ENCODE measurements at places on chromosomes 12 and 14.

- H3K36me3 ChIP-seq: no peaks in the 10 kb centered on the region
- H3K27me3 ChIP-seq: no peaks in the 10 kb centered on the region
- no peak overlapping the region for H3K27ac ChIP-seq
- no peaks in the 10 kb centered on the region for H3K4me1 ChIP-seq
Measured at GRCh38 chr12:50728417-50728816, 35.5 kb upstream of the ATF1 start.

- H3K4me3 ChIP-seq: no peak overlapping the region
- DNase-seq: no peak
- H3K27me3 ChIP-seq: no peaks in the 10 kb centered on the region
- no peaks in the 10 kb centered on the region for H3K36me3 ChIP-seq
Measured at GRCh38 chr14:50360851-50361250, 35.8 kb downstream of the CDKL1 start.

- H3K4me3 ChIP-seq: peak overlapping the region; percentile 55
- peak; percentile 96 for DNase-seq
- no peaks in the 10 kb centered on the region for H3K27me3 ChIP-seq
- no peaks in the 10 kb centered on the region for H3K36me3 ChIP-seq
Measured at GRCh38 chr12:114668151-114668885, 15.7 kb downstream of the TBX3 start.

GRCh38 chr14:80504781-80505180 is 293.5 kb upstream of the DIO2 start:
- H3K27me3 ChIP-seq: no peaks in the 10 kb centered on the region
- H3K36me3 ChIP-seq: no peaks in the 10 kb centered on the region
- no peak overlapping the region for H3K27ac ChIP-seq

- H3K36me3 ChIP-seq: no peaks in the 10 kb centered on the region
- peak; percentile 66 for DNase-seq
- peaks cover 10% of the 10 kb centered on the region for H3K4me1 ChIP-seq
- peak overlapping the region; percentile 14 for H3K27ac ChIP-seq
- H3K27me3 ChIP-seq: no peaks in the 10 kb centered on the region
Measured at GRCh38 chr14:75401361-75401760, 26.5 kb upstream of the JDP2 start.

GRCh38 chr12:106157802-106158201 is 19.0 kb upstream of the NUAK1 start:
- no peaks in the 10 kb centered on the region for H3K36me3 ChIP-seq
- no peak overlapping the region for H3K4me3 ChIP-seq
- H3K27me3 ChIP-seq: no peaks in the 10 kb centered on the region
- H3K4me1 ChIP-seq: no peaks in the 10 kb centered on the region

- H3K27me3 ChIP-seq: no peaks in the 10 kb centered on the region
- no peak for DNase-seq
- H3K4me1 ChIP-seq: no peaks in the 10 kb centered on the region
- H3K4me3 ChIP-seq: no peak overlapping the region
Measured at GRCh38 chr12:29957835-29958234, 174.1 kb upstream of the TMTC1 start.

GRCh38 chr14:74983343-74983742 is 19.4 kb upstream of the EIF2B2 start:
- DNase-seq: no peak
- no peak overlapping the region for H3K27ac ChIP-seq
- H3K27me3 ChIP-seq: no peaks in the 10 kb centered on the region
- H3K36me3 ChIP-seq: no peaks in the 10 kb centered on the region

DNA sequence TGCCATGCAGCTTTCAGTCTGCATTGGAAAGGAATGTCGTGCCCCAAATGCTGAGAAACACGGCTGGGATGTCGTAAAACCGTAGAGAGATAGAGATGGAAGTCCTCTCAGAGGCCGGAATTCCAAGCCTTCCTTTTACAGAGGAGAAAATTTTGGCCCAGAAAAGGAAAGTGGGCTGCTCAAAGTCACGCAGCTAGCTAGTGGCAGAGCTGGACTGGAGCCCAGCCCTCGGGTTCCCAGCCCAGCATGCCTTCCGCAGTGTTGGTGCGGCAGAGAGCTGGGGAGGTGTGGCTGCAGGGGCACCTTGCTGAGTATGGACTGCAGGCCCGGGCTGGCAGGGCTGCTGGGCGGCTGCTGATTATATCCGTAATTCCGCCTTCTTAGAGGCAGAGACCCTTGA is 50.3 kb downstream of the KCNA1 start:
- peaks cover 7% of the 10 kb centered on the region for H3K4me1 ChIP-seq
- no peak overlapping the region for H3K4me3 ChIP-seq
- H3K27ac ChIP-seq: no peak overlapping the region
- H3K36me3 ChIP-seq: no peaks in the 10 kb centered on the region

DNA sequence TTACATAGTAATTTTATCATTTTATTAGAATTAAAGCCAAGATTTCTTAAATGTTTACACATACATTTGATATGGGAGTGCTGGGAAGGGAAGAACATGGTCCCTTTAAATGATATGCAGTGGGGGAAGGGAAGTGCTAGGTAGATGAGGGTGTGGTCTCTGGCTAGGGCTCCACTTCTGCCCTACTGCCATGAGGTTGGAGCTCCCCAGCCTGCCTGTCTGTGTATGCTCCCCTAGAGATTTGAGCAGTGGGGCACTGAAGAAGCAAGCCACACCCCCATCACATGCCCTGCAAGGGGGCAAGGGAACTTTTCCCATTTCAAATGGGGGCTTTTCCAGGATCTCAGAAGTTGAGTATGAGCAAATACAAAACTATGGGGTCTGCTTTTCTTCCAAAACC is 25.5 kb downstream of the CLECL1 start:
- no peaks in the 10 kb centered on the region for H3K4me1 ChIP-seq
- H3K4me3 ChIP-seq: no peak overlapping the region
- H3K36me3 ChIP-seq: no peaks in the 10 kb centered on the region
- no peak for DNase-seq
- no peak overlapping the region for H3K27ac ChIP-seq

DNA sequence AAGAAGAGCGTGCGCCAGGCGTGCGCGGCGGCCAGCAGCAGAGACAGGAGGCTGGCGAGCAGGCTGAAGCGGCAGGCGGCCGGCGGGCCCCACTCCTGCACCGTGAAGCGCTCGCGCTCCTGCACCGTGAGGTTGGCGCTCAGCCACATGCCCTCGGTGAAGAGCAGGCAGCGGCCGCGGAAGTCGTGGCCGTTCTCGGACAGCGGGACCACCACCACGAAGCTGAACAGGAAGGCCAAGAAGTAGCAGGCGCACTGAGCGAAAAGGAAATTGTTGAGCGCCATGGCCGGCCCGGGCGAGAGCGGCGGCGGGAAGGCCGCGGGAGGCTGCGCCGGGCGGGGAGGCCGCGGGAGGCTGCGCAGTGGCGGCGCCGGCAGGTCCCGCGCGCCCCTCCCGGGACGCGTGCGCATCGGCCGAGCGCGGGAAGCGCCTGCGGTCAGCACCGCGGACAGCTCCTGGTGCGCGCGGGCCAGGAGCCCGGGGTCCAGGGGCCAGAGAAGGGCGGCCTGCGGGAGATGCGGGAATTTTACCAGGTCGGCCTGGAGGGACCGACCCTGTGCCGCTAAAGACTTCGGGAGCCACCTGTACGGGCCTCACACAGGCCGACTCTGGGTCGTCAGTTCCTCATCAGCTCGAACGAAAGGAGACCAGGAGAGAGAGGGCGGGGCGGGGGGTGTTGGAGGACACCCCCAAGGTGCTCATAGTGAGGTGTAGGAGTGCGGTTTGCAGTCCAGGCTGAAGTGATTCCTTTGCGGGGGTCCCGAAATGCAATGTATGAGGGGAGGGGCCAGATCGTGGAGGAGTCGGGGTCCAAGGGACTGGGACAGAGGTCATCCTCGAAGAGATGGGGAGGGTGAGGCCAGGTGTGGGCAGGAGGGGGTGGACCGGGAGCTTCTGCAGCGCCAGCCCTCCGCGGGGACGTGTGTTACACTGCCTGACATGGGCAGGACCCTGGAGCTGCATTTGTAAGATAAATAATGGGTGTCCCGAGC is at the start of gene TMEM179:
TSS of gene TMEM179 (minus strand) at position 315 of the 992 bp plus-strand sequence. CDS start at position 284, 31 bp downstream.
- no peak within 1 kb of the TSS for H3K4me3 ChIP-seq
- H3K27me3 ChIP-seq: peaks cover 24% of the 10 kb centered on the region
- peak; percentile 85 for DNase-seq
- peaks cover 5% of the 10 kb centered on the region for H3K4me1 ChIP-seq
